Fibroblast of lung (primary cell): ENCODE measurements at places on chromosomes 5 and 9.

- DNase-seq = no peak
These were observed 754.3 kb upstream of the GRAMD2B start for GRCh38 chr5:125668884-125669283.

DNA sequence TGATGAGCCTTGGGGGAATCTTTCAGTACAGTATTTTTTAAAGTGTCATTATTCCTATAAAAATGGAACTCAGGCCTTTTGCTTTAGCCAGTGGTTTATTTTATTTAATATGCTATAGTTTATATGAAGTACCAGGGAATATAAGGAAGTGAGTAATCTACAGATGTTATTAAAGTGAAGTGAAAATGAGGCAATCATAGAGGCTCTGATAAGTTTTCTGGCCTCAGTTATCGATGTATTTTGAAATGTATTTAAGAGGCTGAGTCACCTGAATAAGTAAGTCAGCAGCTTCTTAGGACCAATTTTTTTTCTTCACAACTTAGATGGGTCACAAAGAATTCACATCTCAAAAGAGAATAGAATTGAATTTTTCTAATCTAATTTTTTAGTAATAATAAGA, 829.0 kb downstream of the DNAH5 start:
- DNase-seq = no peak

GRCh38 chr9:32426278-32426939, 42.0 kb downstream of the ACO1 start:
- peak; percentile 98 for DNase-seq

DNA sequence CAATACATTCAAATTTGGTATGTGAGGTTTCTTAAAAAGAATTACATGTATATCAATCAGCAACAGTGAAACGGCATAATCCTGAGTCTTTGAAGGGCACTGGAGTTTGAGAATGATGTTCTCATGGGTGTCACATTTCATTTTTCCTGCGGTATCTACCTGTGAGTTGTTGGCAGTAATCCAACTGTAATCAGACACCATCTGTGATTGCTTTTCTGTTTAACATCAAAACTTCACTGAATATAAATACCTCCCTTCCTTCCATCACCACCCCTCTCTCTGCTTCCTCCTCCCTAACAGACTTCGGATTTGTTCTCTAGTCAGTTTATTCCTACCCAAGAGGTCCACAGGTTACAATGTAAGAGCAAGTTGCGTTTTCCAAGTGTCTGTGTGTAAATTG, 275.2 kb upstream of the PCSK5 start:
- no peak for DNase-seq

- no peak for DNase-seq
These were observed 18.5 kb downstream of the PPARGC1B start for GRCh38 chr5:149748471-149749094.

DNA sequence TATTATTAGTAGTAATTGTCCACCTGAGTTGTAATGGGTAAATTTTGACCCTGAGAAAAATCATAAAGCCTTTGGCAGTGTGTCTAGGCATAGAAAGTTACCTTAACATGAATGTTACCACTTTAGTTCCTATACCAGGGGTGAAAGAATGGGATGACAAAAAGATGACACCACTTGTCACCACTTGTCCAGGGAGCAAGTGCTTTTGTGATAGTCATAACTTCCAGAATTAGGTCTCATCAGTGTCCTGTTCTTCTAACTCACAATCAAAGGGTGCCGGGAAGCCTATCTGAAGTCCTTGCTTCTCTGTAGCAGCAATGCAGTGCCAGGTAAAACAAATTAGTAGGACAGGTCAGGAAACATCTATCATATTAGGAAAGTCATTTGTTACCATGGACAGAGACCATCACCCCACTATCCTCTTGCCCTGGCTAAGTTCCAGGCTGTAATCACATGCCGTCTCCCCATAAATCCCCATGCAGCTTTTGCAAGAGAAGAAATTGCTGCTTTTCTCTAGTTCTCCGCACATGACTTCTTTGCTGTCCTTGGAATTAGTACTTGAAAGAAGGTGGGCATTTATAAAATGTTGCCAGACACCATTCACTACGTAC, 156.5 kb upstream of the SGCD start:
- DNase-seq = no peak

GRCh38 chr5:79318935-79319614, 83.1 kb downstream of the JMY start:
- peak; percentile 94 for DNase-seq

DNA sequence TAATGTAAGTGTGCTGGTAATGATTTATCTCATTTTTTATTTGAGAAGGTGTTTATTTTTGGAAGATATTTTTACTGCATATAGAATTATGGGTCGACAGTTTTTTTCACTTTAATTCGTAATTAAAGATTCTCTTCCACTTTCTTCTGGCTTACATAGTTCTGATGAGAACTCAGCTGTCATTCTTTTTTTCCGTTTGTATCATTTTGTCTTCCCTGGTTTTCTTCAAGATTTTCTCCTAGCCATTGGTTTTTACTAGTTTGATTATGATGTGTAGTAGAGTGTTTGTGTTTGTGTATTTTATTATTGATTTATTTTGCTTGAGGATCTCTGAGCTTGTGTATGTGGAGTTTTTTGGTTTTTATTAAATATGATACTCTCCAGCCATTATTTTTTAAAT, 21.7 kb downstream of the SLF1 start:
- no peak for DNase-seq

DNA sequence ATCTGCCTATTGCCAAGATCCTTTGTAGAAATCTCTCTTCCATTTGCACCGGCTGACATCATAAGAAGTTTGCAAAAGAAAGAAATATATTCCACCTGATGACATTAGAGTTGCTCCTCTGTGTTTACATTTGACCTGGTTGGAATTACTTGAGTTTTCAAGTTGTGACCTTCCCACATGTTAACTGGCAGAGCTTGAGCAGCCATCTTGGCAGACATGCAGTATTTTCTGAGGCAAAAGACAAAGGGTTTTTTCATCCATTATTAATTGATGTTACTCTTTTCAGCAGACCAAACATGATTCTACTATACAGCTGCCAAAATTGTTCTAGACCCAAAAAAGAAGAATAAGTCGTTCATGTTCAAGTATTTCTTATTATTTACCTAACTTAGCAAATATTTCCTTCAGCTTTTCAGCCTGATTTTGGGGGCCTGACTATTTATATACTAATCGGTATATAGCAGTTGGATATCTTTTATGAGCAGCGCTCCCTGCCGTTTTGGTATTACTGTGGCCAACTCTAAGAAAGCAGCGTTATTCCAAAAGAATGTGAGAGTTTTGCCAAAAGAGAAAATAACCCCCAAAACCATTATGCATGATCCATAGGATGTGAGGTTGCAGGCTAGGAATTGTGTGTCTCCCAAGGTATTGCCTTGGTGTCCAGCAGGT, 212.9 kb downstream of the PBX3 start:
- no peak for DNase-seq

DNA sequence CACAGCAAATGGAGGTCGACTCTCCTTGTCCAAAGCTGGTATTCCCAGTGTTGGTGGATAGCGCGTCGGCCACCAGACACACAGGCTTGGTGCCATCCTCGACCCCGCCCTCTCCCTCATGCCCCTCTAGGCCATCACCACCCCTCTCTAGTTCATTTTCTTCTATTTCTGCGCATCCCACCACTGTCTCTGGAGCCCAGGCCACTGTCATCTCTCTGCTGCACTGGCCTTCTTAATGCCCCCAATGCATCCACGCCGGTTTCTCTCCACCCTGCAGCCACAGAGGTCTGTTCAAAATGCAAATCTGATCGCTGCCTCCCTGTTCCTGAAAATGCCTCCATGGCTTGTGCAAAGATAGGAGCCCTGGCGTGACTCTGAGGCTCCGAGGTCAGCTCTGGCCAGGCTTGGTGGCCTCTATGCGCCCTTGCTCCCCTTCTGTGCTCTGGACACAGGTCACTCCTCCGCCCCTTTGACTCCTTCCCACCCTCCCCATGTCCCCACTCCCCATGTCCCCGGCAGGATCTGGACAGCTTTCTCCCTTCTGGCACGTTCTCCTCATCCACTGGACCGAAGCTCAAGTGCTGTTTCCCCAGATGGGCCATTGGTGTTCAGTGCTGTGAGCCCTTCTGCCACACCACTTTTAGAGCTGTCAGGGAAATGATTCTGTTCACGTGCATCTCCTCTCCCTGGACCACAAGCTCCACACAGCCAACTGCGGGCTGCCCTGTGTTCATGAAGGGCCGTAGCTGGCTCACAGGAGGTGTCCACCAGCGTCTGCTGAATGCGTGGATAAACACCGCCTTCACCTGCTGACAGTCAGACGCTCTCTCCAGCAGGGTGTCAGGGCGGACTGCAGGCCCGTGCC, 59.5 kb upstream of the RNF130 start:
- no peak for DNase-seq

DNA sequence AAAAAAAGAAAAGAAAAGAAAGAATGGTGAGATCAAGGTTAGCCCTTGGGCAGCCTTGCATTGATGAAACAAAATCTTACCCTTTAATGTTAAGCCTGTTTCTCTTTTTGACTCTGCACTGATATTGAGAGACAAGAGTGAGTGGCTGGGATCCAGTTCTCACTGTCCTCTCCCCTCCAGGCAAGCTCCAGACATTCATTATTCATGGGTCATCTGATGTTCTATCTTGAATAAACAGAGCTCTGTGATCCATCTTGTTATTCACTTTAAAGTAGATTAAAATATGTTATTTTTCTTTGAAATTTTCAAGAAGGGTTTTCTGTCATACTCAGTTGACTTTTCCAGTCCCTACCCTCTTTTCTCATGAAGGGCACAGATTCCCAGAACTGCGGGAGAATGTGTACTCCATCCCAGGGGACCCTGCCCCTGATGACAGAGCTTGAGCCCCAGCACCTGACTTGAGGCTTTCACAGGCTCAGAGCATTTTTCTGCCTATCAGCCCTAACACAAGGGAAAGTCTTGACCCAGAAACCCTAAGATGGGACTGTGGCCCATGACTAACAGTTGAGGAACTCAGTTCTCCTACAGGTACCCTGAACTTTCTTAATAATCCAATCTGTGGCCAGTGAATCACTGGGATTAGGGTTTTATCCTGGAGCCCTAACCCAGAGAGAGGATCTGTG, 24.1 kb downstream of the ACTL7B start:
- no peak for DNase-seq

- DNase-seq = peak; percentile 95
These were observed 2.5 kb upstream of the ZNF608 start for GRCh38 chr5:124748687-124749594.

- no peak for DNase-seq
These were observed 145.4 kb downstream of the GABBR2 start for GRCh38 chr9:98563212-98563907.
